ENCODE measurements at places on chromosomes 11 and 22. TPM values are rescaled to one million over a fixed set of nuclear protein-coding genes. Genes with fewer than 3 reads are reported as not detected.

Gene GGT5
- total RNA-seq = 0.56 TPM

Gene PLAAT4
- not detected for total RNA-seq

Gene SMTNL1
- total RNA-seq = not detected

Gene P2RY2
- 0.27 TPM for total RNA-seq

Gene CCDC73
- not detected for total RNA-seq

Gene TMEM121B
- 12.2 TPM for total RNA-seq

Gene FGF4
- not detected for total RNA-seq

Gene NFAM1
- 0.07 TPM for total RNA-seq

Gene GRIA4
- total RNA-seq = 2.9 TPM

Gene SLC22A6
- total RNA-seq = not detected

Gene FAT3
- 39.2 TPM for total RNA-seq

DNA sequence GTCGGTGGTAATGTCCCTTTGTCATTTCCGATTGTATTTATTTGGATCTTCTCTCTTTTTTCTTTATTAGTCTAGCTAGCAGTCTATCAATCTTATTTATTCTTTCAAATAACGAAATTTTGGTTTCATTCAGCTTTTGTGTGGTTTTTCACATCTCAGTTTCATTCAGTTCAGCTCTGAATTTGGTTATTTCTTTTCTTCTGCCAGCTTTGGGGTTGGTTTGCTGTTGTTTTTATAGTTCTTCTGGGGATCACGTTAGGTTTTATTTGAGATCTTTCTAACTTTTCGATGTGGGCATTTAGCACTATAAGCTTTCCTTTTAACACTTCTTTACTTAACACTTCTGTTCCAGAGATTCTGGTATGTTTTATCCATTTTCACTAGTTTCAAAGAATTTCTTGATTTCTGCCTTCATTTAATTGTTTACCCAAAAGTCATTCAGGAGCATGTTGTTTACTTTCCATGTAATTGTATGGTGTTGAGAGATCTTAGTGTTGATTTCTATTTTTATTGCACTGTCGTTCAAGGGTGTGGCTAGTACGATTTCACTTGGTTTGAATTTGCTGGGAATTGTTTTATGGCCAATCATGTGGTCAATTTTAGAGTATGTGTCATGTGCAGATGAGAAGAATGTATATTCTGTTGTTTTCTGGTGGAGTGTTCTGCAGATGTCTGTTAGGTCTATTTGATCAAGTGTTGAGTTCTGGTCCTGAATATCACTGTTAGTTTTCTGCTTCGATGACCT lies 7.7 kb upstream of the SCGB1D1 start:
- no peak for DNase-seq

DNA sequence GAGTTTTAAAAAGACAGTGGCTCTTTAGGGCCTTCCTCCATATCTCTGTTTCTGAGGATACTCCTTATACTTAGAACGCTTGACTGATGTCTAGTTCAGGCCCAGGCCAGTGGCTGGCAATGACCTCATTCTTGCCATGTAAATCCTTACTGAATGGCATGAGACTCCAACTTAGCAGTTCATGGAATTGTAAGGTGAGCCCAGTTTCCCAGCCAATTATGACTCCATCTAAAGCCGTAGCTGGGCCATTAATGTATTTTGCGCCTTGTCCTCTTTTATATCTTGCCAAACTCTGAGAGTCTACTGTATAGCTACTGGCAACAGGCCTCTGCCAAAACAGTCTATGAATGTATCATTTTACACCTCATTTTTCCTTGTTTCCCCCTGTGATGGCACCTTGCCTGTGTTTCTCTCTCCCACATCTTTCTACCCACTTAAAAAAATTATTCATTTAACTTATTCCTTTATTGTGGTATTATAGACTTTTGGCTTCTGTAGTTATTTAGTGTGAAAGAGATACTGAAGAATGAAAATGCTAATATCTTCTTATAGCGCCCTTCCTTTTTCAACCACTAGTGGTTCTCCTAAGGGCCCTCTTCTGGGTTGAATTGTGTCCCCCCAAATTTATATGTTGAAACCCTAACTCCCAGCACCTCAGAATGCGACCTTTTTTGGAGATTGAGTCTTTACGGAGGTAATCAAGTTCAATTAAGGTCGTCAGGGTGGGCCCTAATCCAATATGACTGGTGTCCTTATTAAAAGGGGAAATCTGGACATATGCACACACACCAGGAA lies 67.4 kb downstream of the ZNRF3 start:
- DNase-seq = no peak

DNA sequence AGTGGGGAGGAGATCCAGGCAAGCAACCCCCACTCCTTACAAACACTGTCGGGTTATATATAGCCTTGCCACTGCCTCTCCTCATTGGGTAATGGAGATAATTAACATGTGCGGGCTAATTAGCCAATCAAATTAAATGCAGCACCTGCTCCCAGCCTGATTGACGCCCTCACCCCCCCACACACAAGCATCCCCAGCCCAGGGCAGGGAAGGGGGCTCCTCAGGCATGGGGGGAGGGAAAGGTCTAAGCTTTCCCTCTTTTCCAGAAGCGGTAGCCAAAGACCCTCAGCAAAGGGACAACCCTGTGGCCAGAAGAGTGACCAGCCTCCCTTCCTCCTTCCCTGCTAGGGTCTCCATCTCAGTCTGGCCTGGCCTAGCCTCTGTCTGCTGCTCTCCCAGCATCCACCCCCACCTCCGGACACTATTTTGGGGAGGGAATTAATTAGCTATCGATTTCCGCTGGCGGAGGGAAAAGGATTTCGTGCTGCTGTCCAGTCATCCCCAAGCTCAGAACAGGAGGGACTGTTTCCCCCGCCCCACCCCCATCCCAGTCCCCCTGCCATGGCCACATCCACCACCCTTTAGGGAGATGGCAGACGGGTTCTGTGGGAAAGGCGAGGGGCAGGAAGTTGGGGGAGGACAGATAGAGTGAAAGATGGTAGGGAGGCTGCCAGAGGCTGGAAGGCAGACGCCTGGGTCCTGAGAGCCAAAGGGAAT lies 7.1 kb downstream of the NRXN2 start:
- no peak for DNase-seq

GRCh38 chr22:38262051-38262795 lies 10.6 kb downstream of the TMEM184B start:
- no peak for DNase-seq

GRCh38 chr11:70783356-70783755 lies 385.0 kb downstream of the CTTN start:
- DNase-seq = no peak

GRCh38 chr11:65606876-65607613 lies 7.0 kb downstream of the MAP3K11 start:
- peak; percentile 78 for DNase-seq

- DNase-seq = no peak
These were observed 64.6 kb downstream of the ST3GAL4 start for GRCh38 chr11:126419801-126420697.

GRCh38 chr11:114496915-114497314 lies 57.6 kb downstream of the REXO2 start:
- DNase-seq = no peak

- no peak for DNase-seq
These were observed 14.0 kb upstream of the PRODH start for GRCh38 chr22:18950141-18950540.

DNA sequence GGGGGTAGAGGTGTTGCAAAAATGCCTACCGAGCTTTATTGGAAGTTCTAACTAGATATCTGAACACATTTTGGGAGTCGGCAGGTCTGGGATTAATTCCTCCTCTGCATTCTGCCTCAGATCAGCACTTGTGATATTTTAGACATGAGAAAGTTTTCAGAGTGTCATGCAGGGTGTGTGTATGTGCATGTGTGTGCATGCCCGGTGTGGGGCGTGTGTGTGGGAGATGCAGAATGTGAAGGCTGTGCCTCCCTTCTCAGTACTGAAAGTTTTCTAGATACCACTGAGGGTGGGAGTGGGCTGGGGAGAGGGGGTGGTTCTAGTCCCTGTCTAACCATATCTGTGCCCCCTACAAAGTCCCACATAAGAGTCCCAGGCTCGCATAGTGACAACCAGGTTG lies 180.0 kb upstream of the NTM start:
- no peak for DNase-seq

GRCh38 chr11:14065141-14065540 lies 102.6 kb downstream of the SPON1 start:
- DNase-seq = no peak

- no peak for DNase-seq
These were observed 59.9 kb downstream of the MPPED1 start for GRCh38 chr22:43471606-43472135.

DNA sequence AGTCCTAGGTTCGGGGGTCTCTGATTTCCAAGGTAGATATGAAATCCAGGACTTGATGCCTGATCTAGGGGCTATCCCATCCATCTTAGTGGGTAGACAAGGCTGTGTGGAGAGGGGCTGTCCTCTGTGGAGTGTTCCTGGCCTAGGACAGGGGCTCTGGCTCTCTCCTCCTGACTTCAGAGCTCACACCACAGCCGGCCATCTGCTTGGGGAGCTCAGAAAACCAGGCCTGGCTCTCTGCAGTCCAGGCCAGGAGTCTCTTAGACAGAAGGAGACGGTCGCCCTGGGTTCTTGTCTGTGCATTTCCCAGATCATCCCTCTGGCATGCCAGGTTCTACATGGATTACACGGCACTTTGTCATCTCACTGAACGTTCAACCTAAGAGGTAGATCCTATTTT lies 17.9 kb downstream of the TUB start:
- DNase-seq = no peak

DNA sequence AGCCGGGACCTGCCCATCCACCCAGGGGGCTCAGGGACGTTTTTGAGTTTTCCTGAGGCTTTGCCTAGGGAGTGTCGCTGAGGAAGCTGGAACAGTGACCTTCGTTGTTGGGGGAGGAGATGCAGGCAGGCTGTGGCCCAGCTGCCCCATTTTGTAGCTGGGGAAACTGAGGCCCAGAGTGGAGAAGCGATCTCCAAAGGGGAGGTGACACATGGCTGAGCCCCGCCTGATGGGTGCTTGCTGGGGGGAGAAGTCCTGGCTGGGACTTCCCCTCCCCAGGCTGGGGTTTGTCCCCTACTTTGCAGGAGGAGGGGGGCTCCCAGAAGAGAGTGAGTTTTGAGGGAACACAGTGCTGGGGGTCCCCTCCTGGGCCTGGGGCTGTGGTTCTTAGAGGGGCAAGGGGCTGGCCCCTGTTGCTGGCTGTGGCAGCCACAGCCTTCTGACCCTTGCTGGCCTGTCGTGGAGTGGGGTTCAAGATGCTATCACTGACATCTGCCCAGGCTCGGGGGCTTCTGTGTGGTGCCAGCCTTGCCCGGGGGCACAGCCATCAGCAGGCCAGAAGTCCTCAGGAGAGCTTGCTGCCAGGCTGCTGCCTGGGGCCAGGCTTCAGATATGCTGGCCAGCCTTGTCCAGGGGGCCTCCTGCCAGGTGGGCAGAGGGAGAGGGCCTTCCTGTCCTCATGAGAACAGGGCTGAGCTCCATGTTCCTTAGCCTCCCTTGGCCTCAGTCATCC lies 21.4 kb downstream of the KCNQ1 start:
- DNase-seq = no peak

- DNase-seq = no peak
These were observed 384.1 kb downstream of the NELL1 start for GRCh38 chr11:21053466-21053865.

GRCh38 chr11:15166204-15166603 lies 51.5 kb downstream of the INSC start:
- no peak for DNase-seq

GRCh38 chr11:39932966-39933365 lies 1526.5 kb downstream of the LRRC4C start:
- no peak for DNase-seq

DNA sequence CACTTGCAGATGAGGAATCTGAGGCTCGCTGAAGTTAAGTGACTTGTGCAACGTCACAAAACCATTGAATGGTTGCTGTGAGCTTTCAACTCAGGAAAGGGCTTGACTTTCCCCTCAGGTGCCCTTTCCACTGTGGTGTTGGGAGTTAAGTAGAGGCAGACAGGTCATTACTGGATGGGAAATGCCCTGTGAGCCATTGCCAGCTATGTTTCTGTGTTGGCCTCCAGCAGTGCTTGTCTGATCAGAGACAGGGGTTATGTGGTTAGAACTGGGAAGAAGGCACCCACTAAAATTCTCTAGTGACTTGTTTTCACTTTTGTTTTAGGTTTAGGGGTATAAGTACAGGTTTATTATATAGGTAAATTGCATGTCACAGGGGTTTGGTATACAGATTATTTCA lies 96.6 kb downstream of the FDX1 start:
- no peak for DNase-seq

DNA sequence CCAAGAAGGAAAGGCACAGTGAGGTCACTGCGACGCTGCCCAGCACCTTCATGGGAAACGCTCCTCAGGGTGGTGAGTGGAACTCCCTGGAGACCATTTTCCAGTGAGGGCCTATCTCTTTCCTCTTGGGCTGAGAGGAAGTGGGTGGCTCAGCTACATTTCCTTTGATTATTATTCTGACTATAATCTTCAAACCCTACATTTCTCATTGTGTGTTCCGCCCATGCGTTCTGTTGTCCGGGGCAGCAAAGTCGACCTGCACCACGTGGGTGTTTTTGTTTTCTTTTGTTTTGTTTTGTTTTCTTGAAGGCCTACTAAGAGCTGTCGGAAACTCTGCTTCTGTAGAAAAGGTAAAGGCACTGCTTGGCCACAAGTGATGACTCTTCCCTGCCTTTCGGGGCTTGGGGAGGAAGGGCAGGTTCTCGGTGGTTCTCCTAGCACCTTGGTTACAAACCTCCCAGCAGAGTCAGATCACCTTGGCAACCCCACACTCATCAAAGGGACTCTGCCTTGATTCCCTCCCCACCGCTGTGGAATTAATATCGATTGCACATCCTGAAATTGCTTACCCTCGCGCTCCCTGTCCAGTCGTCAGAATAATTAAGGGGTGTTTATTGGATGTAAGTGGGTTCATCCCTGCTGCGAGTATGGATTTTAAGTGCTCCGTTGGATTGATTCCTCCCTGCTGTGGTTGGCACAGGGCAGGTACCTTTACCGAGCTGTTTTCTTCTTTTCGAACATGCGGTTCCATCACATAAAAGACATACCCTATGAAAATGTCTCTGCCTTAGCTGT lies 7.3 kb downstream of the PARVB start:
- no peak for DNase-seq

DNA sequence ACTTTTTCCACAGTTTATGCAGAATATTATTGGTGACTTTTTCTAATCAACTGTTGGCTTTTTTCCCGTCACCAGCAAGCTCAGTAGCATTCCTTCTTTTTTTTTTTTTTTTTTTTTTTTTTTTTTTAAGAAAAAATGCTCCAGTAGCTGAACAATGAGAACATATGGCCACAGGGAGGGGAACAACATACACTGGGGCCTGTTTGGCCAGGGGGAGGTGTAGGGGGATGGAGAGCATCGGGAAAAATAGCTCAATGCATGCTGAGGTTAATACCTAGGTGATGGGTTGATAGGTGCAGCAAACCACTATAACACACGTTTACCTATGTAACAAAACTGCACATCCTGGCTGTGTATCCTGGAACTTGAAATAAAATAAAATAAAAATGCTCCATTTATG lies 82.5 kb downstream of the ARHGAP42 start:
- no peak for DNase-seq
